ENCODE measurements at places on chromosomes 16 and 17.

GRCh38 chr16:67349172-67349571, 22.6 kb downstream of the LRRC36 start:
- peak; percentile 36 for DNase-seq

GRCh38 chr17:45927247-45927646, 32.9 kb downstream of the MAPT start:
- DNase-seq: no peak

DNA sequence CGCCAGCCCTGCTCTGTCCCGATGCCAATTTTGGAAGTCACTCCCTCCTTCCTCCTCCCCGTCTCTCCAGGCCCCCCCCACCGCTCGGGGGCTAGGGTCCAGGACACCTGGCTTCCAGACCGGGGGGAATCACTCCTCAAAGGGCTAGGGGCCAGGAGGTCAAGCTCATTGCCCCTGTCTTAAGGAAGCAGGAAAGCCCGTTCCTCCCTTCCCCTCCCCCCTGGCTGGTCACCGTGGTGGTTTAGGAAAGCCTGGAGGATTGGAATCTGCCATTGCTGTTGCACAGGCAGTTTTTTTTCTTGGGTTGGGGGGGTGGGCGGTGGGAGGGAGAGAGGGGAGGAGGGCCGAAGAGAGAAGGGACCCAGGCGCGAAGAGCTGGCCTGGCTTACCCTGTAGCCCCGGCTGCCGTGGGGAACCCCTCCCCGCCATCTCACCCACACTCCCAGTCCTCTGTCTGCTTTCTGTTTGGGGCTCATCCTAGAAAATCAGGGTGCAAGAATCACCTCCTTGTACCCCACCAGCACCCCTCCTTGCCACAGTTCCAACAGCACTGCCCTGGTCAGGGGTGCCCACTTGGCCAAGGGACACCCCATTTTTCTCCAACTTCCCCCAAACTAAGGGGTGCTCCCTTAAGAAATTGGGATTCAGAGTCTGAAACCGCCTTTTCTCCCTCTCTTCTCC, 2.9 kb upstream of the BCL6B start:
- DNase-seq: no peak

DNA sequence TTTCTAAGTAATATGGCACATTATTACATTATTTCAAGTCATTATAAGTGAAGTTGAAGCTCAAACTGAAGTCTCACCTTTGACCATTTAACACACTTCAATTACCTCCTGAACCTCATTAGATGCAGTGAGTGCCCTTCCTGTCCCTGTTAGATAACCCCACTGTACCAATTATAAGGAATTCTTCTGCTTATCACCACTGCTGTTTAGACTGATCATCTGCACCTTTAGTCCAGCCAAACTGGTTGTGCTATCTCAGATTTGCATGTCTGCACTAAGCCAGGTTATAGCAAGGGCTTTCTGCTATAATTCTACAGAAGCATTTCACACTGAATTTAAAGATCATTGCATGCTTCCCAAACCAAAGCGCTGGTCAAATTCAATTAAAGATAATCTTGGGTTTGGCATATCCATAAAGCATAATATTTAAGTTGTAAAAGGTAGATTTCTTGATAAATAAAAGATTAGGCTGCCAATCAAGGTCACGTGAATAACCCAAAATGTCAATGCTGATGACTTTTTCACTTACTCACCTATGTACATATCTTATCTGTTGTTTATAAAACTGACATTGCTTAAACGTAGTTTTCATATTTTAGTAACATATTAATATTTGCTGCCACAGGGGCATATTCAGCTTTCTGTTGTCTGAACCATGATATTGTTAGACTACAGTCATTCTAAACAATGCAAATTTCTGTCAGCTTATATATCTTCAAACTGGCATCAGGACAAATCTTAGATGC, 11.9 kb downstream of the ITFG1 start:
- DNase-seq: no peak

- no peak for DNase-seq
Observed at GRCh38 chr17:1203111-1203966, 23.6 kb upstream of the ABR start.

DNA sequence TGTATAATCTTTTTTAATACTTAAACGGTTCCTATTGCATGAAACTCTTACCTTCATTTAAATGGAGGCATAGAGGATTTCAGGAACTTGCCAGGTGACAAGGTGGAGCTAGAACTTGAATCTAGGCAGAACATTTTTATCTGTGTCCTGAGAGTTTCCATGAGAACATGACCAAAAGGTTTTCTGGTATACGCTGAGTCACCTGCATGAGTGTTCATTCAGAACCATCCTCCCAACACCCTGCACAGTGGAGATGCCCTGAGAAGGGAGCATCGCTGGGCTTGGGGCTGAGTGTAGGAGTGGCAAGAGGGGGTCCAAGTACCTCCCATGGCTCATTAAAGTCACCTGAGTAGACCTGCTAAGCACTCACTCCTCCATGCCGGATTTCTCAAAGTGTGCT, 169.7 kb upstream of the CACNG5 start:
- no peak for DNase-seq

DNA sequence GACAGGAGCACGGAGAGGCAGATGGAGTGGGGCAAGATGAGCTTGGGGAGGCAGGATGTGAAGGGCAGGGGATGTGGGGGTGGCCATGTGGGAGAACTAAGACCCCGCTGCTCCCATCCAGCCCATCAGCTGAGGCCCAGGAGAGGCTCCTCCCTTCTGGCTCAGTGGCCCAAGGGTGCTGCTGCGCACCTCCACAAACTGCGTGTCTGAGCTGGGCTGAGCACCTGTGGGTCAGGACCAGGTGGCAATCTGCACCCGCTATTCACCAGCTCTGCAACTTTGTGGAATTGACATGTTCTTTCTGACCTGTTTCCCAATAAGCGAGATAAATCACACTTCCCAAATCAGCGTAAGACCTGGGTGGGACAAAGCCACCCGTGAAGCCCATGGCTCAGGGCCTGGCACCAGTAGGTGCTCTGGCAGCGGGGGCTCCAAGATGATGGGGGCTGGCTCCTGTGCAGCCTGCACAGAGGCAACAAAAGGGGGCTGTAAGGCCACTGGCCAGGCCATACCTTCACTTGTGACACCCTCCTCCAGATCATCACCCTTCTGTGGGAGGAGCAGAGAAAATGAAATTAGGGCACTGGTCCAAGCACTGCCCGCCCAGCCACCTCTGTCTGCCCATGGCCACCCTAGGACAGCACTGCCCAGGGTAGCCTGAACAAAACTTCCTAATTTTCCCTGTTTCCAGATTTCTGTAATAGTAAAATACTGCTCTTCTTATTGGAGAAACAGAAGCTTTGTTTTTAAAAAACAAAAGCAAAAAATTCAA, 11.7 kb upstream of the SREBF1 start:
- DNase-seq: no peak

GRCh38 chr17:9912121-9913099, 7.3 kb upstream of the RCVRN start:
- DNase-seq: no peak

GRCh38 chr16:29684679-29685078, 5.7 kb downstream of the QPRT start:
- DNase-seq: no peak

GRCh38 chr16:28985211-28986041, 574 bp downstream of the LAT start:
- no peak for DNase-seq

- no peak for DNase-seq
Observed at GRCh38 chr16:49931266-49931665, 75.4 kb upstream of the ZNF423 start.

GRCh38 chr17:77453613-77454241, 313.0 kb downstream of the SEC14L1 start:
- peak; percentile 56 for DNase-seq

DNA sequence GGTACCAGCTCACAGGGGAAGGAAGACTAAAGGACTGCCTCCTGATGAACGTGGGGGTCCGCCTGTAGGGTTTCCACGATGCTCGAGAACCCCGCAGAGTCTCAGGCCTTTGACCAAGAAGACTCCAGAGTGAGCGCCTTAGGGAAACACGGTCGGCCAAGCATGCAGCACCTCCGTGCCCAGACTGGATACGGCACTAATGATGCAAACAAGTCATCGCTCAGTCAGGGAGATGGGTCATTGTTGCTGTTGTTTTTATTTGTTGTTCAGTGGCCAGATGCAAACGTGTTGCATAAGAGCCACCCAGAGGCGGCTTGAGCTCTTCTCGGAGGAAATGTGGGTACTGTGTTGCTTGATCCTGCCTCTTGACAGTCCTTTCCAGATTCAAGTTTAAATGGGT, 19.3 kb upstream of the RBFOX3 start:
- DNase-seq: no peak

GRCh38 chr16:53822936-53823529, 119.1 kb downstream of the FTO start:
- DNase-seq: peak; percentile 3

- no peak for DNase-seq
Observed at GRCh38 chr16:72224260-72224768, 52.4 kb upstream of the PMFBP1 start.

DNA sequence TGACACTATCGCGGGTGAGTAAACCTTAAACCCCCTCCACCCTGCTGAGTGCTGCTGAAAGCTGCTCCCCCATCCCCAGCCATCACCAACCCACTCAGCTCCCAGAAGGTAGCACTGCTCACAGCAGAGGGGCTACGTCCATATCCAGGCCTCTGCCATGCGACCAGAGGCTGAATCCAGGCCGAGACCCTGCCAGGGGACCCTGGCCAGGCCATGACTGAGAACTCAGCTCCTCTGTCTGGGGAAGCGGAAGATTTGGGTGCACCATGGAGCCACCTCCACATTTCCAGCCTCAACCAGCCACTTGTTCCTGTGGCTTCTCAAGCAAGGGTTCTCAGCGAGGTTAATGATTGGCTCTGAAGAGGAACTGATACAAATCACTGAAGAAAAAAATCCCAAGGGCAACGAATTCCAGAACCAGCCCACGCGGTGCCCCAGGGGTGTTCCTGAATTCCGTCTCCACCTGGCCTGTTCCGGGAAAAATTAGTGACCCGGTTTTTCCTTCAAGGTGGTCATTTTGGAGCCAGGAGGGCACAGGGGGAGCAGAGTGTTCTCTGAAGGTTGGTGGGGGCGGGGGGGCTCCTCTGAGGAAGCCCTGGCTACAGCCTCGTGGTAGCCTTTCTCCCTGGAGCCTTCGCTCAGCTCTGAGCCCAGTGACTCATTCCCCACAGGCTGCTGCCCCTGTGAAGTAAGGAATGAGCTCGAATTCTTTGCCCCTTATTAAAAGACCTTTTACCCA, 9.3 kb upstream of the SLC16A5 start:
- DNase-seq: no peak

- DNase-seq: no peak
Observed at GRCh38 chr16:73252446-73252845, 204.5 kb upstream of the ZFHX3 start.

DNA sequence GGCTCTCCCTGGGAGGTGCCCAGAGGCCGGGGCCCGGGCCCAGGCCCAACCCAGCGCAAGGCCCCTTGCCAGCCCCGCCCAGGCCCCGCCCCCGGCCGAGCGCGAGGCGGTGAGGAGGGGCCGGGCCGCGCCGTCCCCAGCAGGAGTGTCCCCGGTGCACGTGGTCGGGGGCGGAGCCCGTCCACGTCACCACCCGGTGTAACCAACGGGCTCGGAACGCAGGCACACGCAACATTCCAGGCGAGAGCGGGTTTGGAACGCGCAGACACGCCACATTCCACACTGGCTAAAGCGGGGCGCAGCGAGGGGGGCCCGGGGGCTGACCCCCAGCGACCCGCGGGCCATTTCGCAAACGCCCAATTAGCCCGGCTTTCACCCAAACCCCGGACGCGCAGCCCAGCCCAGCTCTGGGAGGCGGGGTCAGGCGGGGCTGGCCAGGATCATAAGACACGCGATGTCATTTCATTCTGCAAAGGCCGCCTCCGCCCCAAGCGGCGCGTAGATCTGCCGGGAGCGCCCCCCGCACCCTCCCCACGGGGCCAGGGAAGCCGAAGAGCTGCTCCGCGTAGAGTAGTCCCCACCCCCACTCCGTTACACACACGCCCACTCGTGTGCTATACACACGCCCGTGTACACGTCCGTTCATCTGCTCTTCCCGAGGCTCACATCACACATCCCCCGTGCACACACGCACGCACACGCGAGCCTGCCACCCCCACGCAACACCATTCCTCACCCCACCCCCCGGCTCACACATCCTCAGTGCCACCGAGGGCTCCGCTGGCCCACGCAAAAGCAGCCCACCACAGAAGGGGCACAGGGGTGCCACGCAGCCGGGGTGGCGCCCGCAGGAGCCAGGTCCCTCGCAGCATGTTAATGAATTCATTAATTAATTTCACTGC, 1.0 kb downstream of the MNT start:
- DNase-seq: peak; percentile 90

GRCh38 chr16:19274165-19274797, 11.2 kb upstream of the CLEC19A start:
- no peak for DNase-seq

GRCh38 chr17:69961501-69962145, 113.4 kb upstream of the KCNJ16 start:
- no peak for DNase-seq

- DNase-seq: no peak
Observed at GRCh38 chr17:43732958-43733357, 25.6 kb downstream of the SOST start.
